GM19239 (cell line): ENCODE measurements at places on chromosomes 12 and 14.

DNA sequence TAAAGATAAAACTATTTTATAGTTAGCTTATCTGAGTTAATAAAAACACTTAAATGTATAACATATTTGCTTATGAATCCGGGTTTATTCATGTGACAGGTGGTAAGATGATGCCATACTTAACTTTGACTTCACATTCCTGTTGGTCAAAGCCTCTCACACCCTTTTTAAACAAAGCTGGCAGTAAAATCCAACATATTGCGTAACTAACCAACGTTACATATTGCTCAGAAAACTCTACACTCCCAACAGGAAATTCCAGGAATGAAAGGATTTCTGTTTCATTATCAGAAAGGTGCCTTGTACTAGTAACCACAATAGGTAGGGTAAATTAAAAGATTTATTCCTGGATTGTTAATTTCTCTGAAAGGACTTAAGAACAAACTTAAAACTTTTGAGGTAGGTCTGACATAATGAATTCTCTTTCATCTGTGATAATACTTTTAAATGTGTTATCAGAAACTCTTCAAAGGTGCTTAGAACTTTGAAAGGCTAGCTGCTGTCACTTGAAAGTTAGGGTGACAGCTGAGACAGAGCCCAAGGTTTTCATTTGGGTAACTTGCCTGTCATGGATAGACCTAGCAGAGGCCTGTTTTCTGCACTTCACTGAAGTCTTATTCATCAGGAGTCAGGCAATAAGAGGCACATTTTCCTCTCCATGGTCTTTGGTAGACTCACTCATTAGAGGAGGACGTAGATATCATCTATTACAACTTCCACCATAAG is 23.8 kb upstream of the CATSPERB start:
- no peak for DNase-seq

GRCh38 chr12:45727980-45728629 is 1.4 kb upstream of the ARID2 start:
- DNase-seq, result no peak

DNA sequence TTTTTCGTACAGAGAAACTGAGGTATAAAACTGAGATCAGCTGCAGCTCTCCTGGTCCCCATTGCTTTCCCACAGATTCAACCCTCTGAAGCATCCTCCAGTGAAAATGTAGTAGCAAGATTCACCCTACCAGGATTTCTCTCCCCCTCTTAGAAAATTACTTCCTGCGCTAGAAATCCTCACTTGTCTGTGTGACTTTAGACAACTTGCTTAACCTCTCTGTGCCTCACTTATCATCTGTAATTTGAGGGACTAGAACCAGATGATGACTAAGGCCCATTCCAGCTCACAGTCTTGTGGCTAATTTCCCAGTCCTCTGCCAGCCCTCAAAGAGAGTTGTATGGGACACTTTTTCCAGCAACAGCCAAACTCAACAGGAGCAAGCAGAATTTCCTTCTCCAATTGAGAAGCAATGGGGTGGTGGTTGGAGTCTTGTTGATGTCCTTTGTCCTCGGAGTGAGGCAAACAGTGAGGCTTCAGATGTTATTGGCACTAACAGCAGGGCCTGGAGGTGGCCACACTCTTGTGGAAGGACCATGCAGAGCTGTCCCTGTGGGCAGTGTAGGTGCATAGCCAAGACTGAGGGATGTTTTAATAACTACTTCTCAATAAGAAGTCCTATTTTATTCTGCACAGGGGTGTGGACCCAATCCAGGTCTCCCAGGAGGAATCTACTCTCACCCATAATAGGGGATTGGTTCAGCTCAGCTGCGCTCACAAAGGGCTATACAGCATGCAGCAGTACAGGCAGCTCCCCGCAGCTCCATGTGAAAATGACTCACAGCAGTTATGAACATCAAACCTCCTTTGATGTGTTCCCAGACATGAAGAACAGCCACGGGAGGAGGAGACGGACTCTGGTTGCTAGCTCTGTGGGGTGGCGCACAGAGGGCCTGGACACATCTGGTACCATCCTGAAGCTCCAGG is 200.1 kb downstream of the DAD1 start:
- DNase-seq, result no peak

DNA sequence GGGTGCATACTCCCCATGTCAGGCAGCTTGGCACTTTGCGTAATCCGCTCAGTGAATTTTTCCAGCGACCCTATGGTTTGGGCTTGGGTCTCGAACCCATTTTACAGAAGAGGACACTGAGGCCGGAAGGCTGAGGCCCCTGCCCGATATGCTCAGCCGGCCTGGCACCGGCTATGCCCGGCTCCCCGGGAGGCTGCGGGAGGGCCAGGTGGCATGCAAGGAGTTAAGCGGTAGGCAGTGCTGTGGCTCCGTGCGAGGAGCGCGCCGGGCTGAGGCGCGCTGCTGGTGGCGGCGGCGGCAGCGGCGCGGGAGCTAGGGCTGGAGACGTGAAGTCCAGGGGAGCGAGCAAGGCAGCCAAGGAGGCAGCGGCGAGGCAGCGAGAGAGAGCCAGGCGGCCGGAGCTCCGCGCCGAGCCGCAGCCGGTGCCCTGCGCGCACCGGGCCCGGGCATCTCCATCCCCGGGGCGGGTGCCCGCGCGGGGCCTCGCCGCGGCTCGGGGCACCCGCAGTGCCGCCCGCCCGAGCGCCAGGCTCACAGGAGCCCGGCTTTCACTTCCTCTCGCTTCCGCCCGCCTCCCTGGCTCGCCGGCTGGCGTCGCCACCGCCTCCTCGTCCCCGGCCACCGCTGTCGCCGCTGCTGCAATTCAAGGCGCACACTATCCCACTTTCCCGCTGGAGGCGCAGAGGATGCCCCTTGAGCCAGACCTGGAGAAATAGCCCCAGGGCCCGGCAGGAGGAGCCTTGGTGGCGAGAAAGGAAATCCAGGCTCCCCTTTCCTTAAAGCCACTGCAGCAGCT is at the start of gene WSCD2:
TSS of gene WSCD2 (plus strand) at position 272 of the 796 bp plus-strand sequence. CDS start 66,545 bp downstream, outside the sequence.
- peak; percentile 20 for DNase-seq

GRCh38 chr12:13022851-13023271 is 21.3 kb upstream of the FAM234B start:
- no peak for DNase-seq

- DNase-seq, result no peak
Observed at GRCh38 chr12:132197581-132198354, 53.5 kb downstream of the NOC4L start.

DNA sequence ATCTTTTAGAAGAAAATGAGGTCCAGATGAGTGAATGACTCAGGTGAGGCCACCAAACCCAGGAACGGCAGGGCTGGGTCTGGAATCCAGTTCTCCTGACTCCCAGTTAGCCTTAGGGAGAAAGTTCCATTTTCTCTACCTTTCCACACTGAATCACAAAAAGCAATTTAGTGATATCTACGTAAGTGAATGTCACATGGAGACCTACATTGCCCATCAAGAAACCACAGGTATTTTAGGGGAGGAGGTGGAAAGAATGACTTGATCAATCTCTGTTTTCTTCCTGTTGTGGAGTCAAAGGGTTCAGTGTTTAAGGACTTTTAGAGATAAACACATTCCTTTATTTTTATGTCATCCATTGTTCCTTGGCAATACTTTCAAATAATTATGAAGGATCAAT is 106.9 kb upstream of the PTPRB start:
- DNase-seq, result no peak

DNA sequence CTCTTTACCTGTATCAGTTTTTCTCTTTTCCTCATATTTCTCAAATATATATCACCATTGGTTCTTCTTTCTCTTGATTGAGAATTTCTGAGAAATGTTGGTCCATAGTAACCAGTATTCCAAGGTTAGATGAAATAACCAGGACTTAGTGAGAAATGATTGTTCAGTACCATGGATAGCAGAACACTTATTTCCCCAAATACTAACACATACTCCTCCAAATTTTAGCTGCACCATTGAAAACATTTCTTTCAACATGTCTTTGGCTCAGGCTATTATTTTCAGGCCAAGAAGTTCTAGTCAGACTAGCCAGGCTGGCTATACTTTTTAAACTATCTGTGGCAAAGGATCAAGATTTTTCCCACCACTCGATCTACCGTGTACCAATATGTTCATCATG is 113.3 kb downstream of the PTPRO start:
- DNase-seq, result no peak

GRCh38 chr14:95474941-95475340 is 41.5 kb downstream of the SYNE3 start:
- DNase-seq, result no peak

GRCh38 chr14:77882098-77882497 is 82.2 kb downstream of the ADCK1 start:
- no peak for DNase-seq

DNA sequence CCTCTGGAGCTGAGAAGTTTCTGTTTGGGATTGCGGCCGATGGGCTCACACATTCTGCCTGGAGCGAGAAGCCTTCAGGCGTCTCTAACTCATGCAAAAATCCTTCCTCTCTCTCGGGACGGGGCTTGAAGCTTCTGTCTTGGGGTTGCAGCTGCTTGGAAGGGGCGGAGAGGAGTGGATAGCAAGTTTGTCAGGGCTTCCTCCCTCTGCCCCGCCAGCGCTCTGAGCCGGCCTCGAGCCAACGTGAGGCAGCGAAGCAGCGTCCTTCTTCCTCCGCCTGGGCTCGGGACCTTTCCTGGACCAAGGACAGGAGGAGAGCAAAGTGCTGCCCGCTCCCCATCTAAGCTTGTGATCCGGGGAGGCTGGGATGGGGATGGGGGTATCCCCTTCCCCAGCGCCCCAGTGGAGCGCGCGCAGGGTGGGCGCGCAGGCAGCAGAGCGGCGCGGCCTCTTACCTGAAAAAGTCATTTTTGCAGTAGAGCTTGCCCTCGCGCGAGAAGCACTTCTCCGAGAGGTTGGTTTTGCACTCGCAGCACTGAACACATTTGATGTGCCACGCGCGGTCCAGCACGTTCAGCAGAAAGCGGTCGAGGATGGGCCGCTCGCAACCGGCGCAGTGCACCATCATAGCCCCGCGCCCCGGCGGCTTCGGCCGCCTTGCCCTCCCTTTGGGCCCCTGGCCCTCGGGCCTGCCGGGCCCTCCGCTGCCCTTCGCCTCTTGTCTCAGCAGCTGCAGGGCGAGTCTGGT is 626 bp downstream of the LHX5 start:
- no peak for DNase-seq

- no peak for DNase-seq
Observed at GRCh38 chr12:31845613-31846322, 113.4 kb upstream of the RESF1 start.

DNA sequence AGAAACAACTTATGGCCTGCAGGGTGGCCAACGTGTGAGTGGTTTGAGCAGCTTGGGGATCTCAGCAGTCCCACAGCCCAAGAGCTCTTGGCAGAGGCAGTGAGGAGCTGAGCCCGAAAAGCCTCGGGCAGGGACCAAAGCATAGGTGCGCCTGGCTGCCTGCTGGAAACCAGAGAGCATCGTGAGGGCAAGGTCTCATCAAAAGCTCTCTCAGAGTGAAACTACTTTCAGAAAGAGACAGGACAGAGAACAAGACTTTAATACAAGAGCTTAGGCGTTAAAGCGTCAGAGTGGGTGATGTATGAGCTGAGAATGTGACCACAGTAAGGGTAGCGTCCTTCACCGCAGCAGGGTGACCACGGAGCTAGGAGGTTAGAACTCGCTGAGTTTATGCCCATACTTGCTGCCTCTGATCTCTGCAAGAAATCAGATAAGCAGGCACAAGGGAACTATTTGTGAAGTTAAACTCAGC is 30.8 kb downstream of the LGMN start:
- no peak for DNase-seq

DNA sequence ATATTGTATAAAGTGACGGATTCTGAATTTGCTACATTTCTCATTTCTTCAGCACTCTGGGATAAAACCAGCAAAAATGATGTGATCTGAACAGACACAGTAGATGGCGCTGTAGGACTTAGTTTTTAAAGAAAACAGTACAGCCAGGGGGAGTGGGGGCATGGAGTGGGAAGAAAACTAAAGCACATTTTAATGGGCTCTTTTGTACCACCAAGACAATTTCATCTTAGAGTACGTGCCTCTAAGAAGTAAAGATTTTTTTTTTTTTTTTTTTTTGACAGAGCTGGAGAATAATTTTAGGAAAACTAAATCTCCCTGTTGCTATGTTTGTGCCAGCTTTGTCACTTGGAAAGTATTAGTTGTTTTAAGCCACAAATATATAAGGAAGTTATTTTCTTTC is 124.4 kb downstream of the RAD51B start:
- peak; percentile 2 for DNase-seq

DNA sequence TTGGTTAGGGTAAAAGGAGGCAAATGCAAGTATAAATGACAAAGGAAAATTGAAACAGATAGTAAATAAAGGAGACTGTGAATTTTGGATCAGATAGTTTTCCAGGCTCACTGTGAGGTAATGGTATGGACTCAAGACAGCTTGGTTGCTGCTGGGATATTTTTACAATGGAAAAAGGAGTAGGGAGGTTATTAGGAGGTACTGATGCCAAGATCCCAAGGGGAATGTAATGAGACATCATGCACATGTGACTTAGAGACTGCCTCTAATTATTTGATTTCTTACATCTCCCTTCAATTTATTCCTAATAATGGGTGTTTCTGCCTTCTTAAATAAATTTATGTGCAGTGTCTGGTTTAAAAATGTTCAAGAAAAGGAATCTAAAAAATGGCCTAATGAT is 56.9 kb downstream of the TAOK3 start:
- DNase-seq, result no peak

- no peak for DNase-seq
Observed at GRCh38 chr14:105767315-105767714, 240.9 kb downstream of the TMEM121 start.

DNA sequence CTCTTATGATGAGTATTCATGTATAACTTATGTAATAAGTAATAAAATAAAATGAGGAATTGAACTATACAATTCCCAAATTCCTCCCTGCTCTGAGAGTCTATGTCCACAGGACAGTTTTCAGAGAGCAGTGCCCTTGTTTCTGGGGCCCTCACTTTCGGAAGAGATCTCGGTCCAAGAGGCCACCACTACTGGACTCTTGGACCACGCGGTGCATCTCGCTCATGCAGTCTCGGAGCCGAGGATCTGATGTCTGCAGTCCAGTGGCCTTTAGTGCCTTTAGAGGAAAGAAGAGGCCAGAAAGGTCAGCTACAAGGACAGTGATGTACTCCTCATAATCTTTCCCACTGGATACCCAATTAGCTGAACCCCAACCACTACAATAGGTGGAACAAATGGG is 8.3 kb downstream of the GLS2 start:
- DNase-seq, result no peak

DNA sequence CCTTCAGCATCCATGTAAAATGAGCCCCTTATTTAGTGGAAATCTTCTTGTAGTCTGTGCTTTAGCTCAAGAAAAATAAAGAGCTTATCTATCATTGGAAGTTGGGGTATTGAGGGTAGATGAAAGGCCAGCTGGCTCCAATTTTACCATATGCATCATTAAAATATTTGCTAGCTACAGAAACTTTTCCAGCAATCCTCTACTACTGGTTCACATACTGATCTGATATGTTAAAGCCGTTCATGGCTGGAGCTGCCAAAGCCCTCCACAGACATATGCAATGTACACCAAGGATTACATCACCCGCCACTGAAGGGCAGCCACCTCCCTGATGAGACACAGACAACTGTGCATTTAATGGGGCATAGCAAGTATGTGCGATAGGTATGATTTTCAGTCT is 1205.3 kb downstream of the GALC start:
- no peak for DNase-seq

- DNase-seq, result no peak
Observed at GRCh38 chr12:105338966-105339365, 8.5 kb downstream of the C12orf75 start.
